NCI-H345 (cell line): ENCODE measurements at places on chromosomes 6 and 20.

- DNase-seq = no peak
Observed at GRCh38 chr6:14075095-14075503, 42.5 kb upstream of the CD83 start.

GRCh38 chr20:8438748-8439147 lies 306.7 kb downstream of the PLCB1 start:
- DNase-seq = peak; percentile 34

DNA sequence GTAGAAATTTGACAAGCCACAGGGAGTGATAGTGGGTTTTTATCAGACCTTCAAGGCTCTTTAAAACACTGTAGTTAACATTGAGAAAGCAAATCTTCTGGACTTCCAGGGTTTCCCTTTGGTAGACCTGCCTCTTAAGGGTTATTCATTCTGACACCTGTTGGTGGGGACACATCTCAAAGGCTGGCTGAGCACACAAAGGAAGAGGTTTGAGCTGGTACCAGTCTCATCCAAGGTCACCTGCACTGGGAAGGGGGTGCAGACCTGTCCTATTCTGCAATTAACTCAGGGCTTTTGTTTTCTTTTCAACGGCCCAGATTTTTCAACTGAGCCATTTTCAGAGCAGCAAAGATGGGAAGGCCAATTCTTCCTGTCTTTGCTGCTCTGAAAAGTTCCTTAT lies 45.6 kb downstream of the EDN1 start:
- no peak for DNase-seq

DNA sequence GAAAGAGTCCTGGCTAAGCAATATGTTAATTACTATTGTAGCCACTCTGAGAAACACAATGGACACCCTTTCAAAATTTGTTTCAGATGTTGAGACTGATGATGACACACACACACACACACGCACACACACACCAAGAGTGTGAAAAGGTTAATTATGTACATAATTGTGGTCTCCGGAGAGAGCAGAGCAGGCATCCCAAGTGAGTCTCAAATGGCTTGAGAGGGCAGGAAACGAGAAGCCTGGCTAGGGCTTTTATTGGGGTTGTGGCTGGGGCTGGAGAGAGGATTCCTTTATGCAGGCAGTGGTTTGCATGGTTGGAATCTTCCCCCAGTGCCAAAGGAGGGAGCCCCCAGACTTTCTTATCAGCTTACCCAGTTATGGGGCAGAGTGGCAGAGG lies 38.2 kb upstream of the NKX2-4 start:
- DNase-seq = no peak

GRCh38 chr6:112332274-112332673 lies 14.9 kb upstream of the RFPL4B start:
- DNase-seq = no peak

DNA sequence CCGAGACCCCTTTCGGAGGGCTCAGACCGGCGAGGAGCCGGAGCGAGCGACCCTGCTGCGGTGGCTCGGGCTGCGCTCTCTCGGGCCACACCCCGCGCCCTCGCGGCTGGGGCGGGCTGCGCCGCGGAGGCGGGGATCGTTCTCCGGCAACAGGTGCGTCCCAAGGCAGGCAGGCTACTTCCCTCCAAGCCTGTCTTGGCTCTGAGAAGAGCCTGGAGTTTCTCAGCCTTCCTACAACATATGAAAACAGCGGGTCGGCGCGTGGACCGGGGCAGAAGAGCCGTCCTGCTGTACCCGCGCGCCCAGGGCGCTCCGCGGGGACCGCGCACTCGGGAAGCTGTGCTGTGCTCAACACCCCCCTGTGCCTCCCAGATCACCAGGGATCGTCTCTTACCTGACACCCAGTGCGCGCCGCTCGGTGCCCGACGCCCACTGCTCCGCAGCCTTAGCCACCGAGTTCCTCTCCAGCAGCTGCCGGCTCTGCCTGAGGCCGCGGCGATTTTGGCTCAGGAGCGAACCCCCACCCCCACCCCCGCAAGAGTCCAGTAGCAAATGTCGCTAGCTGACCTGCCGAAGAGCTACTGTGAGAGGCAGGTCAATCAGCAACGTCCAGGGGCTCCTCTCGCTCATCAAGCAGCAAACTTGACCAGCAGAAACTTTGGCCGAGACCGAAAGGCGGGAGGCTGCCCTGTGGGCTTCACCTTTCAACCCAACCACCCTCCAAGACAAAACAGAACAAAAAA lies 3.7 kb upstream of the OLIG3 start:
- peak; percentile 43 for DNase-seq

DNA sequence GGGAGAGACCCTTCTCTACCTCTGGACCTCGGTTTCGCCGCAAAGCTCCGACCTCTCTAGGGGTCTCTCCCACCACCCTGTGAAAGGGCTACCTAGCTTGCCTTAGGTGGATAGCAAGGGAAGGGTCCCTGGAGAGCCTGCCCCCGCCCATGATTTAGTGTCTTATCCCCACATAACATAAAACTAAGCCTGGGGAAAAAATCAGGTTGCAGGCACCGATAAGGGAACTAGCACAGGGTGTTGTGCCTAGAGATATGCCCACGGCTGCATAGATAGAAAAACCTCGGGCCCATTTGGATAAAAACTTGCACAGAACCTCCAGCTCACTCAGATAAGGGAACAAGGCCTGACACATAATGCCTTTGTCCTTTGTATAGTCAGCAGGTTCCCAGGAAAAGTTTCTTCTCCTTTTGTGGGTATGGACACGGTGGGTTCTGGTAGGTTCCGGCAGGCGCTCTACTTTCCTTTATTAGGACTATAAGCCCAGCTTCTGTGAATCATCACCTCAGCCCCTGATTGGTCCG lies 846 bp downstream of the ZSCAN31 start:
- no peak for DNase-seq

- no peak for DNase-seq
Observed at GRCh38 chr6:82894653-82895259, 170.9 kb downstream of the UBE3D start.

DNA sequence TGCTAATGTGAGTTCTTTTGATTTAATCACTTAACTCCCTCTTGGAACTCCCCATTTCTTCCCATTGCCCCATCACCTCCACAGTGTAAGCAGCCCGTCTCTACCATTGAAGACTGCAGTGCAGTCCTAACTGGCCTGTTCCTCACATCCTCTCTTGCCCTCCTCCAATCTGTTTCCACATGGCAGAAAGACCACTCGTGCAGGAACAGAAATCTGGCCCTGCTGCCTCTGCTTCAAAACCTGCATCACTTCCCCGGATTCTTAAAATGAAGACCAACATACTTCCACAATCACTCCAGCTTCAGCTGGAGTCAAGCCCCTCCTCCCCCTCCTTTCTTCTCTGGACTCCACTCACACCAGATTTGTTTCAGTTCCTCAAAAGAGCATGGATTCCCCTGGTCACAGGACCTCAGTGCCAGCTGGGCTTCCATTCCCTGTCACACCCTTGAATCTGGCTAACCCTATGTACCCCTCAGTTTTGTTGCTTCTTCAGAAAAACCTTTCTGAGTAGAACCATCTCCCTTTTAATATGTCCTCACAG lies 802.3 kb downstream of the MAFB start:
- DNase-seq = no peak

- no peak for DNase-seq
Observed at GRCh38 chr6:149933461-149933860, 8.4 kb upstream of the ULBP2 start.

DNA sequence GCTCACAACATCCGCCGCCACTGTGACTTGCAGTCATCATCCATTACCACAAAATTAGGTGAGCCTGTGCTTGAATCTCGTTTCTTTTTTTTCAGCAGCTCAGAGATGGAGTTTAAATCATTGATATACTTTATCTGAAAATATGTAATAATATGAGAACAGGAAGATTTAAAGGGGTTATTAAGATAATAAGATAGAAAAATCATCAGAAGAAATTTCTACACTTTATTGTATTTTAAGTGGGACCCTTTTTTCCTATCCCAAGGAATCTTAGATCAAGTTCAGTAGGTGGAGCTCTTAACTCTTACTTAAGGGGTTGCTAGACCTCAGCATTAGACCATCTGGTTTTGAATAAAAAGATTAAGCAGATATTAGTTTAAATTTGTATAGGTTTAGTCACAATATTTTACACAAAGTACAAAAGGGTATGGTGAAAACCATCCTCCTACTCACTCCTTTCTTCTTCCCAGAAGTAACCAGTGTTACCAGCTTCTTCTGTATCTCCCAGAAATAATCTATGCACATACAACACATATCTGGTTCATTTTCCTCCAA lies 9.4 kb upstream of the NCOA7 start:
- no peak for DNase-seq

DNA sequence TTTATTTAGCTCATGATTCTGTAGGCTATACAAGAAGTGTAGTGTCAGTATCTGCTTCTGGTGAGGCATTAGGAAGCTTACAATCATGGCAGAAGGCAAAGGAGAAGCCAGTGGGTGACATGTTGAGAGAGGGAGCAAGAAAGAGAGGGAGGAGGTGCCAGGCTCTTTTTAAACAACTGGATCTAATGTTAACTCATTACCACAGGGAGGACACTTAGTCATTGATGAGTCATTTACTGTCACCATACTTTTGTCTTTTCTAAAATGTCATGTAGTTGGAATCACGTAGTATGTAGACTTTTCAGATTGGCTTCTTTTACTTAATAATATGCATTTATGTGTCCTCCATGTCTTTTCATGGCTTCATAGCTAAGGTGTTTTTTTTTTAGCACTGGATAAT lies 58.1 kb downstream of the NUS1 start:
- no peak for DNase-seq

DNA sequence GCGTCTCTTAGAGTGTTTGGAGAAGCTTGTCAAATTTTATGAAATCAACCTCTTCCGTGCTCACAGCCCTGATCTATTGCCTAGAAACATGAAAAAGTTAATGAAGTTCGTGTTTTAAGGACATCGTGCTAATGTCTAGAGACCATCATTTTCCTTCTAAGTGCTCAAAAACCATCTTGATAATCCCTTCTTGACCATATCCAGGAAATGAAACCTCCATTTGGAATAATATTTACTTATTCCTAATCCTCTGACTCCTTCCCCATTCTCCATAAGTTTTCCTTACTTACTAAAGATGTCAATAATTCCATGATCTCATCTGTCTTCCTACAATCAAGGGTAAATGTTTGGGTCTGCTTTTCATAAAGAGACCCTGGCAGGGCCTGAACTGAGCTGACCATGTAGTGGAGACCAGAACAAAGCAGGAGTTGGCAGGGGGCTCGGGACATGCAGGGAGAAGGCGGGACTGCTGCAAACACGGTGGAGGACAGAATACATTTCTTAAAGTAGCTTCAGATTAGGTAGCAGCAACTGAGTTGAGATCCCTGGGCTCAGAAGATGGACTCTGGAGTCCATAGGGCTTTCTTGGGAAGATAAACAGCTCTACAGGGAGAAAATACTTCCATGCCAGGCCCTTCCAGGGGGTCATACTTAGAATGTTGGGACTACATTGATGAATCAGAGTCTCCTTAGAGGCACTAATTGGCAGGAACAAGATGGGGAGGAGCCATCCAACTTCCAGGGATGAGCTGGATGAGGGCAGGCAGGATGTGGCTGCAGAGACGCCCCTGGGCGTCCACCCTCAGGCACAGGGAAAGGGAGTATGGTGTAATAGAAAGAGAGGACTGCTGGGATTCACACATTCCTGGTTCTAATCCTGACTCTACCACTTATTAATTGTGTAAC lies 100.7 kb downstream of the RIN2 start:
- DNase-seq = no peak

- DNase-seq = no peak
Observed at GRCh38 chr6:42766163-42766670, 15.6 kb upstream of the BICRAL start.

GRCh38 chr6:79038061-79038460 lies 40.0 kb downstream of the PHIP start:
- no peak for DNase-seq

GRCh38 chr6:157652601-157653363 lies 170.3 kb upstream of the SNX9 start:
- DNase-seq = no peak

GRCh38 chr6:150568560-150568959 lies 31.1 kb upstream of the PLEKHG1 start:
- no peak for DNase-seq

- DNase-seq = no peak
Observed at GRCh38 chr20:40241596-40242343, 447.3 kb downstream of the MAFB start.

DNA sequence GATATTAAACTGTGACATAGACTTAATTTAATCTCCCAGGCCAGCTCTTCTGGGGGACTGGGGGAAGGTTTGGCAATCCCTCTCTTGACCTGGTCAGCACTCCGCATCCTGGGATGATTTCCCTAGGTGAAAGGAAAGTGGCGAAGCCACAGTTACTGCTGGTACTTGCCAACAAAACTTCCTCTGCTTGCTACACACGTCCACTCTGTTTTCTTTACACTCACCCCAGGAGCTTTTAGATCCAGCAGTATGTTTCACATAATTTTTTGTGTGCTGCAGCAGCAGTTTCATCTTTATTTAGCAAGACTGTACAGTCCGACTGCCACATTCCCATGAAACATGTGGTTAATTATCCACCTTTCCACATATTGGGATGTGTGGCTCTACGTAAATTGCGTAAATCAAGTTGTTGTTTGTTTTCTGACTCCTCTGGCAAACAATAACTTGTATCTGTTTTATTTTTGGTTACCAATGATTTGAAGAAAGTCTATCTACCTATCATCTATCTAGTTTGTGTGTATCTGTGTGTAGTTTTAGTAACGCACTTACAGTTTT lies 284.0 kb downstream of the PHF3 start:
- no peak for DNase-seq

- no peak for DNase-seq
Observed at GRCh38 chr20:62019881-62020492, 45.7 kb downstream of the TAF4 start.

- no peak for DNase-seq
Observed at GRCh38 chr6:88855541-88856147, 107.8 kb downstream of the RNGTT start.

GRCh38 chr6:42175860-42176259 lies 2.7 kb downstream of the GUCA1A start:
- DNase-seq = no peak

- no peak for DNase-seq
Observed at GRCh38 chr20:45792317-45793118, 764 bp downstream of the DNTTIP1 start.

GRCh38 chr6:17352302-17352701 lies 41.1 kb upstream of the CAP2 start:
- DNase-seq = no peak

GRCh38 chr20:2133318-2134183 lies 31.9 kb downstream of the STK35 start:
- no peak for DNase-seq

- DNase-seq = peak; percentile 19
Observed at GRCh38 chr6:15061180-15061641, 184.7 kb upstream of the JARID2 start.

GRCh38 chr20:21391185-21391971 lies 5.9 kb downstream of the NKX2-4 start:
- no peak for DNase-seq

GRCh38 chr6:169445661-169446581 lies 192.3 kb upstream of the THBS2 start:
- peak; percentile 87 for DNase-seq

DNA sequence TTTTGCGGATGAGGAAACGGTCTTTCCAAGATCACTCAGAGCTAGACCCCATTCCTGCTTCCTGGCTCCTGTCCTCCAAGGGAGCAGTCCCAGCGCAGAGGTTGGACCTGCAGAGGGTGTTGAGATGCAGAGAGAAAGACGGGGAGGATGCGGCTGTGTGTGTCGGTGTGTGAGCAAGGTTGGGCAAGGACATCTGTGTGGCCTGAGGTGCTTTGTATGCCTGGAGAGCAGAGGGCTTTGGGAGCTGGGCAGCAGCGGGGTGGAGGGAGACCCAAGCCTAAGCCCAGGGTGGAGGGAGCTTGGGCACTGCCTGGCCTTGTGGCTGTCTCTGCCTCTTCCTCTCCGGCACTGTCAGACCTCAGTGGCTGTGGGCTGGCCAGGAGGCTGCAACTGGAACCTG lies 147.4 kb upstream of the RNF24 start:
- DNase-seq = no peak
